ENCODE measurements at places on chromosomes 16 and 17. TPM values are rescaled to one million over a fixed set of nuclear protein-coding genes. Genes with fewer than 3 reads are reported as not detected.

- DNase-seq = no peak
Observed at GRCh38 chr16:57019746-57020145, 30.4 kb downstream of the NLRC5 start.

RETREG3 gene
- 30.0 TPM for total RNA-seq

PLA2G10 gene
- not detected for total RNA-seq

DNA sequence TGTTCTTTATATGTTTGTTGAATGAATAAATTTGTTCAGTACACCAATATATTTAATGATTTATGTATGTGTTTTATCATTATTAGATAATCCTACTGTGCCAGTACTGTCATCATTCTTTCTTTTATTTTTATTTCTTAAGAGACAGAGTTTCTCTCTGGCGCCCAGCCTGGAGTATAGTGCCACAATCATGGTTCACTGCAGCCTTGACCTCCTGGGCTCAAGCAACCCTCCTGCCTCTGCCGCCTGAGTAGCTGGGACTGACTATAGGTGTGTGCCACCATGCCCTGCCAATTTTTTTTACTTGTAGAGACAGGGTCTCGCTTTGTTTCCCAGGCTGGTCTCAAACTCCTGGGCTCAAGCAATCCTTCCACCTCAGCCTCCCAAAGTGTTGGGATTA is 41.8 kb downstream of the PAFAH1B1 start:
- DNase-seq = no peak
